ENCODE measurements at places on chromosomes 1 and 21.

DNA sequence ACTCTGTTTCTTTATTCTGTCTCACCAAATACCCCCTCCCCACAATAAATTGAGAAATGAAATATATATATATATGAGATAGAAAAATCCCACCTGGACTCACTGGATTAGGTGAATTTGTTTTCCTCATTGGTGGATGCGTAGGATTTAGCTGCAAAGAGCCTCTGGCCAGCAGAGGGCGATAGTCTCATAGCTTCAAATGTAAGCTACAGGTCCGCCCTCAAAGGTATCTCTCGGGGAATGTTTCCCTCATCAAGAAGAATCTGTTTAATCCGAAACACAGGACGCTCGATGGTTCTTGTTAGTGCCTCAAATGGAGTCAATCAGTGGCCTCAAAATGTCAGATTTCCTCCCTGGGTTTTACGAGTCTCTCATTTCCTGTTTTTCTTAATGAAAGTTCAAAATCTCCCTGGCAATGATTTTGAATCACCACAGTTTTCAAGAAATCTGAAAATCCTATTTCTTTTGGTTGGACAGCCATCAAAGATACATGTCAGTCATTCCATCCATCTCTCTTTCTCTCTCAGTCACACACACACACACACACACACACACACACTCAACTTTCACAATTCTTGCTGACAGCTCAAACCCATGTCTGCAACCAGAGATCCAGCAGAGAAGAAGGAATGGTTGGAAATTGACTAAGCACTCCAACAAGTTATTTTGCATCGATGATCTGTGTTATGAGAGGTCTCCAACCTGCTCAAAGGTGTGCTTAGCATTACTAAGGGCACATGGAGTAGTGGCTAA lies 13.9 kb upstream of the CAMK1G start:
- DNase-seq = peak; percentile 46

- no peak for DNase-seq
Measured at GRCh38 chr1:45001011-45001481, 10.1 kb downstream of the HECTD3 start.

GRCh38 chr1:164473544-164473943 lies 85.4 kb upstream of the PBX1 start:
- no peak for DNase-seq

GRCh38 chr1:153545067-153546055 lies at the start of gene S100A4:
S100A4 (minus strand) TSS chr1:153545806; CDS start chr1:153544794, 1,012 bp downstream.
- DNase-seq = peak; percentile 46

DNA sequence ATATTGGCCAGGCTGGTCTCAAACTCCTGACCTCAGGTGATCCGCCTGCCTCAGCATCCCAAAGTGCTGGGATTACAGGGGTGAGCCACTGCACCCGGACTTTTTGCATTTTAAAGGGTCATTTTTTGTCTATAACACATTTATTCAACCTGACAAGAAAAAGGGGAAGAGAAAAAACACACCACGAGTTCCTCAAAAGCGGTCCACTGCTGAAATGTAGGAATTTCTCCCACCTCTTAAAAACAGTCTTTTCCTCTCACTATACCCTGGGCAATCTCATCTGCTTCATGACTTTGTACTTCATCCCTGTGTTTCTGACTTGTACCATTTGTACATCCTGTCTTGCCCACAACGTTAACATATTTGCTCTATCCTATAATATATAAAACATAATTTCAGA lies 413.3 kb upstream of the PTBP2 start:
- no peak for DNase-seq

GRCh38 chr1:173422456-173422976 lies 54.6 kb upstream of the PRDX6 start:
- DNase-seq = no peak

GRCh38 chr1:185559684-185560331 lies 174.4 kb upstream of the HMCN1 start:
- no peak for DNase-seq

DNA sequence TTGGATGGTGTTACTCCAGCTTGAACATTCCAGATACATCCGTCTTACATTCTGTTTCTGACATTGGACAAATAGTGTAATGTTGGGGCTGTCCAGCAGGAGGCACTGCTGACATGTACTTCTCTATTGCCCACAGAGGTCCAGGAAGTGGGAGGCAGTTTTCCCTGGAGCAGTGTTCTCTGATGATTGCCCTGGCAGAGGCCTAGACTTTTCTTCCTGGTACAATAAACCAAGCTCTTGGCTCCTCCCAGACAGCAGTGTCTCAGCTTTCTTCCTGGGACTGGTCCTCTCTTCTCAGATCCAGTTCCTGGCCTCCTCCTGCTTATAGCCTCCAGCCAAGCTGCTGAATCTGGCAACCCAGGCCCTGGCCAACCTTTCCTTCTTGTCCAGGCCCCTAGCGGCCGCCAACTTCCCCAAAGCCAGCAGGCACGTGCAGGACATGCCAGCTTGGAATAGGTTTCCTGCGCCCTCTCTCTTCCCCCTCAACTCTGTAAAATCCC lies 14.9 kb upstream of the IFNLR1 start:
- DNase-seq = peak; percentile 56

DNA sequence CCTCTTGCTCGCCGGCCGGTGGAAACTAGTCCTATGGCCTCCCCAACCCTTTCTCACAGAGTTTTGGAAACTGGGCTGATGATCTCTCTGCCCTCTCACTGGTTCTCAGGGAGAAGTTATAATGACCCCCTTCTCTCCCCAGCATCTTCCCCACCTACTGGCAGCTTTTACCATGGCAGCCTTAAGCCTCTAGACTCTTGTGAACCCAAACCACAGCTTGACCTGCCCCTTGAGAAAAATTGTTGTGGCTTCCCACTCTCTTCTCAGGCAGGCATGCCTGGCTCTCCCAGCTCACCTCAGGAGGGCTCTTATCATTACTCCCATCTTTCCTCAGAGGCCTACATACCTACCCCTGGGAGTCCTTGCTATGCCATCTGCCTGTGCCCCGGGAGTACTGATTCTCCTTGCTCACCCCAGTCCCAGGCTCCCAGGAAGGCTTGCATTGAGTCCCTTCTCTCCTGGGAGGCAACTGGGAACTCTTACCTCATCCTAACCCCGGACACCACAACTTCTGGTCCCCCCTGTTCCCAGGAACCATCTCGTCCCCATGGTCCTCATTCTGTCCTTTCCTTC lies 1.6 kb downstream of the NSUN4 start:
- no peak for DNase-seq

GRCh38 chr1:207047505-207047904 lies 3.5 kb downstream of the YOD1 start:
- DNase-seq = no peak

GRCh38 chr1:162421258-162422164 lies 9.6 kb upstream of the SH2D1B start:
- DNase-seq = no peak

DNA sequence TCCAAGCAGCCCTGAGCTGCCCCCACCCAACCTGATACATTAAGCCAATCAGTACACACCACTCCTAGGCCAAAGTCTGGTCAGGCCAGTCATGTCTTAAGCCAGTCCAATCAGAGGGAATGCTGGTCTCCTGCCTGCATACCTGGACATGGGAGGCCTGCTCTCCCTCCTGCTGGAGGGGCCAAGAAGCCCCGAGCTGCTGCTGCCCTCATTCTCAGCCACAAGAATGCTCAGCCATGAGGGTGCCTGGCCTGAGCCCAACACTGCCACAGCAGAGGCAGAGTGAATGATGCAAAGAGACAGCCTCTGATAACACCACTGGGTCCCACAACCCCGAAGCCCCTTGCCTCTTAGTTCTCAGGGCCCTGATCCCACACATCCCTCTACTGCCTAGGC lies 23.0 kb downstream of the CHD5 start:
- no peak for DNase-seq

GRCh38 chr1:235898126-235898525 lies 31.4 kb upstream of the LYST start:
- DNase-seq = no peak

GRCh38 chr1:12345350-12346217 lies 115.8 kb downstream of the VPS13D start:
- no peak for DNase-seq

DNA sequence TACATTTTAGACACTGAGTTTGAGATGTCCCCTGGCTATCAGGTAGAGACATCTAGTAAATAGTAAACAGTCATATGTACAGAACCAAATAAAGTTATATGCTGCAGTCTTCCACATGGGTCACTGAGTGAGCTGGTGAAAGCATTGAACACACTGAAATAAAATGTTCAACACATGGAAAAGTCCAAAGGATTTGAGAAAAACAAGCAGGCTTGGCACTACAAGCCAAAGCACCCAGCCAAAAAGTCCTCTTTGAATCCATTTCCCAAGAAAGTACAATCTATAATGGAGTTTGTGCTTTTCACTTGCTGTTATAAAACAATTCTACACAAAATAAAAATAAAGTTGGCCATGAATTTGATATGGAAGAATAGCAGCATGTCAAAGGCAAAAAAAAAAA lies 135.4 kb downstream of the NR5A2 start:
- DNase-seq = no peak

- DNase-seq = no peak
Measured at GRCh38 chr1:167623951-167624350, 6.1 kb upstream of the RCSD1 start.

GRCh38 chr1:70071601-70072000 lies 133.8 kb downstream of the LRRC40 start:
- DNase-seq = no peak

- DNase-seq = no peak
Measured at GRCh38 chr1:6727535-6727934, 25.9 kb upstream of the DNAJC11 start.

- no peak for DNase-seq
Measured at GRCh38 chr1:114082304-114082630, 71.4 kb downstream of the SYT6 start.

DNA sequence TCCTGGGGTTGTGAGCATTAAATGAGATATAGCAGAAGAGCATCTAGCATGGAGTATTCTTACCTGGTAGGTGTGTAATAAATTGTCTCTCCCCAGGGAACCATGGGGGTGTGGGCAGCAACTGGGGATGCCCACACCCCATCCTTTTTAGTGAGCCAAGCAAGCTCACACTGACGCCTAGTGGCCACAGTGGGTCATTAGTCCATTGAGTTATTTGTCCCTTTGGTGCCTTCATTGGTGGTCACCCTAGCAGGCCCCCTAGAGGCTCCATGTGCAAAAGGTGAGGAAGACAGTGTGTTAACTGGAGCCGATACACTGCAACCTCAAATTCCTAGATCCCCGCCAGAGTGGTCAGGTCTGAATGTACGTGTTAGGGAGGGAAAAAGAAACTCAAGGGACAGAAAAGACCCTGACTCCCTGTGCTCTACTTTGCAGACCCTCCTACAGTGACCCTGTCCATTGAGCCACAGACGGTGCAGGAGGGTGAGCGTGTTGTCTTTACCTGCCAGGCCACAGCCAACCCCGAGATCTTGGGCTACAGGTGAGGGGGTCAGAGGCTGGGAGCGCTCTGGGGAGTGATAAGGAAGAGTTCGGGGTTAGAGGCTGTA lies 93.3 kb upstream of the CD1D start:
- peak; percentile 64 for DNase-seq

DNA sequence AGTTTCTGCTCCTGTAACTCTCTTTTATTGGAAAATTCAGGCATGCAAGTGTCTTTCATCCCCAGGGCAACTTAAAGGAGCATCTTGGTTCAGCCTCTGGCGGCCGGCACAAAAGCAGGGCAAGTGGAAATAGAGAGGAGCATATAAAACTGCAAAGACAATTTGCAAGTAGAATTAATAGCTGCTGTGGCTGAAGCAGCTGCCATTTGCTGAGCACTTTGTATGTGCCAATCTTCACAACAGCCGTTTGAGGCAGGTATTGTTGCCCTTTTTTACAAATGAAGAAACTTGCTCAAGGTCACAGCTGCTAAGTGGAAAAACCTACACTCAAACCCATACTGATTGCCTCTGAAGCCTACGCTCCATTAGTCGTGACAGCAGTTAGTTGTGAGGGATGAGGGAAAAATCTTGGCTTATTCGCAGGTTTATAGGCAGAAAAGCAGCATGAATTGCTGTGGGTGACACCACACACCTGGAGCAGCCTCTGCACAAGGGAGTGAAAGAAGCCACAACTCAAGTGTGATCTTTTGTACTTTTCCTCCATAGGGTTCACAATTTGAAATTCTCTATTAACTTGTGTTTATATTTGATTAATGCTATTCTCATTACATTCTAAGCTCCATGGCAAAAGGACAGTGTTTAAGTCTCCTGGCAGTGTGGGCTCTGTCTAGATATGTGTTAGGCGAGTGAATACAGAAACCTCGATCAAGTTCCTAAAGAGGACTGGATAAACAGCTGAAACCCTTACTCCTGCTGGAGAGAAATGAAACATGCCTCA lies 99.0 kb upstream of the BEND5 start:
- no peak for DNase-seq

- no peak for DNase-seq
Measured at GRCh38 chr1:88883156-88883555, 8.2 kb downstream of the GTF2B start.

DNA sequence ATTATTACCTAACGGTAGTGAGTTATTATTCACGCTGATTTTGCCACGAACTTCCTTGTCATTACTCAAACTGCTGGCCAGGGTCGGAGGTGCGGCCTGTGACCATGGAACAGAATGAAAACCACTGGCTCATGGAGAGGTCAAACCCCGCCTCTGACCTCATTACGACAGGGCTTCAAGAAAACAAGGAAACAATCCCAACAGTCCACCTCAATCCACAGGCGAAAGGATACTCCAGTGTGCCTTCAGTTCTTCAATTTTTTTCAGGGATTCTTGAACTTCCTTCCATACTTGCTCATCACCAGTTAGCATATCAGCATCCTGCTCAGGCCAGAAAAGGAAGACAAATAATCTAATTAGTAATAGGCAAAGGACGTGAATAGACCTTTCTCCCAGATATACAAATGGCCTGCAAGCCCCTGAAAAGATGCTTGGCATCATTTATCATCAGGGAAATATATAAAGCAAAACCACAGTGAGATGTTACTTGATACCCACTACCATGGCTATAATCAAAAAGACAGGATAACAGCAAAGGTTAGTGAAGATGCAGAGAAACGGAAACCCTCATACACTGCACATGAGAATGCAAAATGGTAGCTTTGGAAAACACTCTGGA lies 643.4 kb downstream of the SMYD3 start:
- no peak for DNase-seq

DNA sequence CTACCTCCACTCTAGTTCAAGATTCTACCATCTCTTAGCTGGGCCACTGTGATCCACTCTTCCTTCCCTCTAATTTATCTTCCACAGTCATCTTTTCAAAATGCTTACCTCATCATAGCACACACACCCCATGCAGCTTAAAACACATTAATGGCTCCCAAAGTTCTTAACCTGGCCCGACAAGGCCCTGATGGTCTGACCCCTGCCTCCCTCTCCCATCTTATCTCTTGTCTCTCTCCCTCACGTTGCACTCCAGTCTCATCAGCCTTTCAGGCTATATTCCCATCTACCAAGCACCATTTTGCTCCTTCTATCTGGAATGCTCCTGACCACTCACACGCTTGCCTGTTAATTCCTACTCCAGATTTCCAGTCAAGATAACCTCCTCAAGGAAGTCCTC lies 2.5 kb upstream of the ZBTB8A start:
- DNase-seq = no peak

DNA sequence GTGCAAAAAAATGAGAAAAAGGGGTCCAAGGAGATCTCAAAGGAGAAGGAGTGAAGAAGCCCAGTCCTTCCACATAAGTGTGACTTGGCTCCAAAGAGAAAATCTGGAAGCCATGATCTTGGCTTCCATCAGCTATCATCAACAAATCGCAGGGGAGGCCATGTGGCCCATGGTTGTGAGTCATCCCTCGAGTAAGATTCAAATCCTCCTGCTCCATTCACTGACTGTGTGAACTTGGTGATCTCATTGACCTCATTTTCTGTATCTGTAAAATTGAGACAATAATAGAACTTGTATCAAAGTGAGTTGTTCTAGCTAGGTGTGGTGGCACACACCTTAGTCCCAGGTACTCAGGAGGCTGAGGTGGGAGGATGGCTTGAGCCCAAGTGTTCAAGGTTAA lies 79.1 kb upstream of the OLIG2 start:
- DNase-seq = no peak

All from pulmonary artery endothelial cell (primary cell).